Cardiac muscle cell (in vitro differentiated cells and primary cell): ENCODE measurements at places on chromosomes 1 and 21. TPM values are rescaled to one million over a fixed set of nuclear protein-coding genes. Genes with fewer than 3 reads are reported as not detected.

LGR6 gene
- polyA plus RNA-seq = 0.16 TPM in 1 of 2 replicates, not detected in the other

OR2L8 gene
- not detected in 2 replicates for polyA plus RNA-seq

HHIPL2 gene
- polyA plus RNA-seq = 0.38 TPM in 1 of 2 replicates, not detected in the other

FAM177B gene
- polyA plus RNA-seq = not detected in 2 replicates

MTARC2 gene
- 54.5 and 58.2 TPM in 2 replicates for polyA plus RNA-seq

HES2 gene
- 0.09 TPM in 1 of 2 replicates, not detected in the other for polyA plus RNA-seq

ADGRL2 gene
- polyA plus RNA-seq = 34.1 and 40.6 TPM in 2 replicates

PTPRU gene
- 23.2 and 37.4 TPM in 2 replicates for polyA plus RNA-seq
